ENCODE measurements at places on chromosomes 6 and 20. TPM values are rescaled to one million over a fixed set of nuclear protein-coding genes. Genes with fewer than 3 reads are reported as not detected.

The ESR1 gene
- total RNA-seq = 2.7 TPM

The GPX5 gene
- not detected for total RNA-seq

The MAS1 gene
- under 0.01 TPM for total RNA-seq

The HLA-DPB1 gene
- 0.27 TPM for total RNA-seq

The LHFPL5 gene
- total RNA-seq = not detected

The DEFB125 gene
- total RNA-seq = not detected

The DEFB124 gene
- not detected for total RNA-seq

The CUTA gene
- total RNA-seq = 522 TPM

The OLIG3 gene
- 0.74 TPM for total RNA-seq

The BFSP1 gene
- total RNA-seq = 3.5 TPM

The MBOAT1 gene
- total RNA-seq = 5.0 TPM

The ATAT1 gene
- 5.6 TPM for total RNA-seq
